NB4 (cell line): ENCODE measurements at places on chromosomes 7 and 10.

GRCh38 chr7:39271402-39271801 is 293.7 kb downstream of the POU6F2 start:
- DNase-seq, result no peak

DNA sequence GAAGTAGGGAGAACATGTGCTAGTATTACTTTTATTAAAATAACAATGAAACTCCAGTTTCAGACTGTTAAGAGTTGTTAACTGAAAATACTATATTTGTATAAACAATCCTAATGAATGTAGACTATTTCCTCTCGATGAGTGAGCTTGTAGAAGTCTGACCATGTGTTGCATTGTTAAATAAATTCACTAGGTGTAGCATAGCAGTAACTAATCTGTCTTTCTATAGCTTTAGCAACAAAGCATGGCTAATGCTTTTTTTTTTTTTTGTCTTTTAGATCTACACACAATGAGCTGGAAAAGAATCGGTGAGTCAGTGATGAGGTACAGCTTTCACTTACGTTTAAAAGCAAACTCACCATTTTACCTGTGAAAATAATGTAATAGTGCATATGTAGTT is 37.1 kb downstream of the MXI1 start:
- no peak for DNase-seq

GRCh38 chr10:33412653-33413361 is 78.3 kb upstream of the NRP1 start:
- no peak for DNase-seq

GRCh38 chr10:23918090-23918723 is 290.7 kb upstream of the KIAA1217 start:
- DNase-seq, result no peak
